NCI-H510A (cell line): ENCODE measurements at places on chromosomes 16 and 17.
A peak's percentile ranks its signal among the peaks of the same experiment; 100 is the strongest.

DNA sequence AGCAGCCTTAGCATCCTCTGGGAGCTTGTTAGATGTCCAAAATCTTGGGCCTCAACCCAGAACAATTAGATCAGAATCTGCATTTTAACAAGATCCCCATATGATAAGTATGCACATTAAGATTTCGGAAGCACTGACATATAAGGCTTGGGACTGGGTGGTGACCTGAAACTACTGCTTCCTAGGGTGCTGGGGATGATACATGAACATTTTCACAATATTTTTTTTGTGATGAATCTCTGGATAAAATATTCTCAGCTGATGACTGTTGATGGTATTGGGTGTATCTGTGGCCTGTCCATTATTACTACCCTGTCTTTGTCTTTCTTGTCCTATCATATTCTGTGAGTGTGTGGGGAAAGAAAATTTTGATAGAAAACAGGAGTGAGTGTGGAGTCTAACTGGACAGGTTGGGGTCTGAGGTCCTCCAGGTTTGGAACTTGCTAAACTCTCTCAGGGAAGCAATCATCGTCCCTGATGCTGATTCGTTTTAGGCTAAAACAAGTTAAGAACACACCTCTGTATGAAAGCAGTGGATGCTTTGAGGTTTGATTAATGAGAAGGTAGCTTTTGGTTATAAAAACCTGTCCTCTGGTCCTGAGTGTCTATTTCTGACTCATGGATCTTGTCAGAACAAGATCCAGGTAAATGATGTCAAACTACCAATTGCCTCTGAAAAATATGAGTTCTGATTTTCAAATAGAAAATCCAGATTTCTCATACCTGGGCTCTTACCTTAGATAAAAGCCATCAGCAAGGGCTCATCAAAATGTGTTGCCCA, 23.2 kb downstream of the KRT23 start:
- no peak for DNase-seq

DNA sequence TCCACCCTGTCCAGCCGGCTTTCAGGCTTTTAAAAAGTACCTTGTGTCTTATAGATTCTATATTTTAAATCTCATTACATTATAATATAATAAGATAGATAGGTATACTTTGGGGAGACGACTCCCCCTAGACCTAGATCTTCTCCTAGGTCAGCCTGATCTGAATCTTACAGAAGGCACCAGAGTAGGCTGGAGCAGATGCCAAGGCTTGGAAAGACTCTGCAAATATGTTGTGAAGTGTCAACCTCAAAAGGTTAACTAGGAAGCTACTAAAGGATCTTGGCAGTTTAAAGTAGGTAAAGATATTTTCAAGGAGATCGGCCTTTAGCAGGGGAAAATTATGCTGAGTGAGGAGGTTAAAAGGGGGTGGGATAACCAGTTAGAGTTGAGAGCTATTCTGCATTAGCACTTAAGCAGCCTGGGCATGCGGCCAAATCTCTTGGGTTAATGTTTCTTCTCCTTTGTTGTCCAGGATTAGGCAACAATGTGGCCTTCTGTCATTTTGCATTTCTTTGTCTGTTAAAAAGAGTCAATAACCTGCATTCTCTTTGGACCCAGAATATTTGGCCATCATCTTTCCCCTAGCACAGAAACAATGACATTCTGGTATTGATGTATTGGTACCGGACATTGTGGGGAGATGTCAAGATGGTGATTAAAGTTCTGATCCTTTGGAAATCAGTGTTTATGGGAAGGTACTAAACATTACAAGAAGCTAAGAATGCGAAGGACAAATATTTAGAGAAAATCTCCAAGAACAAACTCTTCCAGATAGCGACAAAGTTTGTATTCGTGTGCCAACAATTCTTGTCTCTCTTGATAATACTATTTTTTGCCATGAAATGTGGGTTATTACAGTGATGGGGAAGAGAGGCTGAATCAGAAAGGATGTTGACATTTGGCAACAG, 51.2 kb upstream of the DHX40 start:
- peak; percentile 89 for DNase-seq

DNA sequence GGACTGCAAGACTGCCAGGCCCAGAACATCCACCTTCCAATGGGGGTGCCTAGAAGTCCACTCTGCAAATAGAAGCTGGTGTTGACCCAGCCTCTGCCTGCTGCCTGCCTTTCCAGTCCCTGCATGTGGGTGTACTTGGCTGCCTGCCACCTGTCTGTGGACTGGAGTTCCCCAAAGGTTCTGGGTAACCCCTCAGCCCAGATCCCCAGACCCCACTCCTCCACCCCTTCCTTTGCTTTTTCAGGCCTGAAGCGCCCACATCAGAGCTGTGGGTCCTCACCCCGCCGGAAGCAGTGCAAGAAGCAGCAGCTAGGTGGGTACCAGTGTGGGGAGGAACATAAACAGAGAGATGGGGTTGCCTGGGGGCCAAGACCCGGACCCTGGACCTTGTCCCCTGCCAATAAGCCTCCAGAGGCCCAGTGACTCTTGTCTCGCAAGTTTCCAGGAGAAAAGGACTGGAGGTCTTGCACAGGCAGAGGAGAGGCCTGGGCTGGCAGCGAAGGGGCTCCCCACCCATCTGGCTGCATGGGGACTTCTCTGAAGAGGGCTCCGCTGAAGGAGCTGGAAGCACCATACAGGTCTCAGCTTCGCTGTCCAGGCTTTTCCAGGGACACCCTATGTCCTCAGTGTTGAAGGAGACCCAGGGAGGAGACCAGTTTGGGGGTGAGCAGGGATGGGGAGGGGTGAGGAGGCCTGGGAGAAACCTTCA, 34.3 kb downstream of the NLRC5 start:
- DNase-seq, result no peak

DNA sequence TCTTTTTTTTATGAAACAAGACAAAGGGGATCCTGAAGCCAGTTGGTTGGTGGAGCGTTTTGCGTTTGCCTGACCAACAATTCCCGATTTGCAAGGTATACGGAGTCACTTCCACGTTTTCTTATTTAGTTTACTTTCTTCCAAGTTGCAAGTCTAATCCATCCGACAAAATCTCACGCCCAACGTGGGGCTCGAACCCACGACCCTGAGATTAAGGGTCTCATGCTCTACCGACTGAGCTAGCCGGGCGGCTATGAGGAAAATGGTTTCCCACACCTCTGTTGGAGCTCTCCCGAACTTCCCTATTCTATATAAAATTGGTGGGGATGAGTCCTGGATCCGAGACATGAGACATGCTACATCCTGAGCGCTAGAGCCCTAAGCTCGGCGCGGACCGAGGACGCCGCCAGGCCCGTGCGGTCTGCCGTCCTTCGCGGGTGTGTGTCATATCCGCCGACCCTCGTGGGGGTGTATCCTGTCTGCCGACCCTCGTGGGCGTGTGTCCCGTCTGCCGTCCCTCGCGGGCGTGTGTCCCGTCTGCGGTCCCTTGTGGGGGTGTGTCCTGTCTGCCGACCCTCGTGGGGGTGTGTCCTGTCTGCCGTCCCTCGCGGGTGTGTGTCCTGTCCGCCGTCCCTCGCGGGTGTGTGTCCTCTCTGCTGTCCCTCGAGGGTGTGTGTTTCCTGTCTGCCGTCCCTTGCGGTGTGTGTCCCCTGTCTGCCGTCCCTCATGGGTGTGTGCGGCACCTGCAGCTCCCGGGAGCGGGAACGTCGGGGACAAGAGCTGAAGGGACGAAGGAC, 22.6 kb downstream of the ZNF213 start:
- DNase-seq, result no peak

DNA sequence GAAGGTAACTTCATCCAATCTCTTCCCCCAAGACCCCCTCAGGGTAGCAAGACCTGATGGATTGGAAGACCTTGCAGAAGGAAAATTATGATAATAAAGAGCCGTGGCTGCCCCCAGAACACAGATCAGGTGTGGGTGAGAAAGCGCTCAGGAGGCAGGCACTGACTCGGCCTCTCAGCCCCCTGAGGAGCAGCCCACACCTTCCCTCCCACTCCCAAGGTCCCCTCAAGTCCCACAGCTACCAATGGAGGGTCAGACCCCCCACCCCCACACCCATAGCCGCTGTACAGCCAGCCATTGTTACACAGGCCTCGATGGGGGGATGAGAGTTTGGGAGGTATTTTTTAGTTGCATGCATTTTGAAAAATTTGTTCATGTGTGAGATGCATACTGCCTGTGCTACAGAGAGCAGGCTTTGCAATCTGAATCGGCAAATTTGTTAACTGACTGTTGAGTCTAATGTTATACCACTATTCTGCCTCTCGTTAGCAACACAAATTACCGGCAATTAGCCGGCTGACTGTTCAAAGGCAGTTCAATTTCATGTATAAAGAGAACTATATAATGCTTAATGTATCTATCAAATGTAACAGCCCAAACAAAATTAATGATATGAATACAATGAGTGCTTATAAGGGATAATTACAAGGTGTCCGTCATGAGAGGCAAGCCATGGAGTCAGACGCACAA, 211.7 kb downstream of the C16orf78 start:
- DNase-seq, result no peak

DNA sequence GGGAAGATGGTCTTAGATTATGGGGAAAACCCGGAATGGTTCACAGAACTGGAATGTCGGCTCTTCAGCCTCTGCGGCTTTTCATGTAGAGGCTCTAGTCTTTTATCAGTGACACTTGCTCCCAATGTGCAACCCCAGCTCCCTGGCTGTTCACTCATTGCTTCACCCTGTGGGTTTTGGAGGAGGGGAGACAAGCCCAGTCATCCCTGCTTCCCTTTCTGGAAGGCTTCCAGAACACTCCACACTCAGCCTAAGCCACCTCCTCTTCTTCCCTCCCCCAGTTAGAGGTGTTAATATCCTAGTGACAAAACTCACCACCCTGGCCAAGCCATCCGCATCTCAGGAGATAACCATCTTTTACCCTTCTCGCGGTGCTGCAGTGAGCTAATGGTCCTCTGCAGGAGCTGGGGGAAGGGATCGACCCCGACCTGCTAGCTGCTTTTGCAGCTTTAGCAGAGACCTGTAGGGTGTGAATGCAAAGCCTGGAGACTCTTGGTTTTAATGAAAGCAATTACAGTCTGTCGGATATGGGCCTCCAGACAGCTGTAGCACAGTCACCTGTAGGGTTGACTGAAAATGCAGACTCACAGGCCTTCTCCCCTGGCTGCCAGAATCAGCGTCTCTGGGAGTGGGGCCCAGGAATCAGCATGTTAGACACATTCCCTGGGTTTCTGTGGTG, 24.3 kb upstream of the LASP1NB start:
- DNase-seq, result no peak

DNA sequence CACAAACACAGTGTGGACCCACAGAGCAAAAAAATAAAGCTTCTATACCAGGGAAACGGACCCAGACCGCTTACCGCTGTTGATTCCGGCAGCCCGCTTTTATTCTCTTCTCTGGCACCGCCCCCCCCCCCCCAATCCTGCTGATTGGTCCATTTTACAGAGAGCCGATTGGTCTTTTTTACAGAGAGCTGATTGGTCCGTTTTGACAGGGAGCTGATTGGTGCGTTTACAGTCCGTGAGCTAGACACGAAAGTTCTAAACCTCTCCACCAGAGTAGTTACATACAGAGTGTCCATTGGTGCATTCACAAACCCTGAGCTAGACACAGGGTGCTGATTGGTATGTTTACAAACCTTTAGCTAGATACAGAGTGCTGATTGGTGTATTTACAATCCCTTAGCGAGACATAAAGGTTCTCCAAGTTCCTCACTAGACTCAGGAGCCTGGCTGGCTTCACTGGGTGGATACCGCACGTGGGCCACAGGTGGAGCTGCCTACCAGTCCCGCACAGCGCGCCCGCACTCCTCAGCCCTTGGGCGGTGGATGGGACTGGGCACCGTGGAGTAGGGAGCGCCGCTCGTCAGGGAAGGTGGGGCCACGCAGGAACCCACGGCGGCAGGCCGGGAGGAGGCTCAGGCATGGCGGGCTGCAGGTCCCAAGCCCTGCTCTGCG, 92.4 kb downstream of the HAPSTR1 start:
- DNase-seq, result no peak

DNA sequence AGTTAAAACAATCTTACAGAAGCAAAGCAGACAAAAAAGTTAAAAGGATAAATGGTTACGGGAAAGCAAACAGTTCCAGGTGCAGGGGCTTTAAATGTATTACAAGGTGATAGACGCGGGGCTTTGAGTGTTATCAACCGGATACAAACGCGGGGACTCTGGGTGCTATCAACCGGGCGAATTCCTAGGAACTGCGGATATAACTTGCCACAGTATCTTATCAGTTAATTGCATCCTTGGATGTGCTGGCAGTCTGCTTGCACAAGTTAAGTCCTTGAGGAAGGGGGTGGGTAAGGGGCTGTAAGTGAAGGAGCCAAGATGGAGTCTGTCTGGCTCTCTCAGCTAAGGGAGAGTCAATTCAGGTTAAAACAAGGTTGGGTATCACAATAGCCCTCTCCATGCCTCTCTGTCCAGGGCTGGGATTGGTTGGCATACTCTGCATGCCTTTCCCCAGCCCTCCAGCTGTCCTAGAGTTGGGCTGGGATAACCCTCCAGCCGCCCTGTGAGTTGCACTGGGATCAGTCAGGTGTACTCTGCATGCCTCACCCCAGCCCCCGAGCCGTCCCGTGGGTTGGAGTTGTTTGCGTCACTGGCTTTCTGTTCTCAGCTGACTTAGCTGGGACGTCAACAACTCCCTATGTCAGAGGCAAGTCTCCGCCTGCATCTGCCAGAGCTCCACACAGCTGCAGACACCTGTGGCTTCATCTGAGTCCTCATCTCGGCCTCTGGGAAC, 40.9 kb downstream of the TMEM235 start:
- DNase-seq, result peak; percentile 77

GRCh38 chr16:17372386-17372785, 98.4 kb downstream of the XYLT1 start:
- DNase-seq, result no peak

- no peak for DNase-seq
Observed at GRCh38 chr16:4369007-4369733, 2.5 kb upstream of the VASN start.

- DNase-seq, result no peak
Observed at GRCh38 chr17:57976594-57976993, 11.5 kb downstream of the VEZF1 start.

- DNase-seq, result peak; percentile 31
Observed at GRCh38 chr16:80084614-80085013, 456.2 kb upstream of the DYNLRB2 start.

DNA sequence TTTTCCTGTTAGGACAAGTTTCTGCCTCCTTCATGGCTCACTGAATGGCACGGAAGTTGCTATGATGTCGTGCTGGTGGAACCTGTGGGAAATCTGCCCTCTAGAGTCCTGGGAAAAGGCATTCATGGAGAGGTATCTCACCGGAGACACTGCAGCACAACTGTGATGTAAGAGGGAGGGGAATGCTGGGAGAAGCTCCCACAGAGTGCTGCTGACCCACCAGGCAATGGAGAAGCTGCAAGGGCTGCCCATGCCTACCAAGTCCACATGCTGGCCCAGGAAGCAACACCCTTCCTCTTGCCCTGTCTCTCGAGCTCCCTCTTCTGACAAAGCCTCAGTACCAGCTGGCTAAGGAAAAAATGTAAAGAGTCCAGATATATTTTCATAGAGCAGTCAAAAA, 45.2 kb upstream of the SLC5A11 start:
- DNase-seq, result no peak

- DNase-seq, result no peak
Observed at GRCh38 chr17:62745806-62746205, 62.3 kb downstream of the MARCHF10 start.
